HFFc6 (cell line): ENCODE measurements at places on chromosomes 4 and X. TPM values are rescaled to one million over a fixed set of nuclear protein-coding genes. Genes with fewer than 3 reads are reported as not detected.

DNA sequence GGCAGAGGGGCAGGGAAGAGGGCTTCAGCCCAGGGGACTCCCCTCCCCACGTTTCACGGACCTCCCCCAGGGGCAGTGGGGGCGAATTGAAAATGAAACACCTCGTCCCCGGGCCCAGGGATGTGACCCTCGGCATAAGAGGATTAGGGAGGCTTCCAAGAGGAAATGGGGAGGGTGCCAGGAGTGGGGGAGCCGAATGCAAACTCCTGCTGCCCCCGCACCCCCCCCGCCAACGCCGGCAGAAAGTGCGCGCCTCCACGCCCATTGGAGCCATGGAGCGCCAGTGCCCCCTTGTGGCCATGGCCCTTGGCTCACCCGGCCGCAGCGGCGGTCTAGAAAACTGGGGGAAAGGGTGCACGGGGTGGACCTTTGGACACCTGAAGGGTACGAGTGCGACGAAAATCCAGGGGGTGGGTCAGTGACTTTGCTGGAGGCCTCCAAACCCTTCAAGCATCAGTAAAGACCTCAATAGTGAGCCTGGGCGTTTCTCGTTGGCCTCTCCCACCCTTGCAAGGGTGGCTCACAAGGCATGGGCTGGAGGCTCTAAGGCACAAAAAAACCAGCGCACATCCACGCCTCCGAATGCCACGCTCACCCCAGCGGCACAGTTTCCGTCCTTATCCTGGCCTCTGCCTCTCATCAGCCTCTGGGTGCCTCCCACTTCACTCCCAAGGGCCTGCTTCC is 120.8 kb upstream of the PJA1 start:
- no peak for DNase-seq

- no peak for DNase-seq
Measured at GRCh38 chrX:32678487-32678886, 532.9 kb downstream of the DMD start.

DNA sequence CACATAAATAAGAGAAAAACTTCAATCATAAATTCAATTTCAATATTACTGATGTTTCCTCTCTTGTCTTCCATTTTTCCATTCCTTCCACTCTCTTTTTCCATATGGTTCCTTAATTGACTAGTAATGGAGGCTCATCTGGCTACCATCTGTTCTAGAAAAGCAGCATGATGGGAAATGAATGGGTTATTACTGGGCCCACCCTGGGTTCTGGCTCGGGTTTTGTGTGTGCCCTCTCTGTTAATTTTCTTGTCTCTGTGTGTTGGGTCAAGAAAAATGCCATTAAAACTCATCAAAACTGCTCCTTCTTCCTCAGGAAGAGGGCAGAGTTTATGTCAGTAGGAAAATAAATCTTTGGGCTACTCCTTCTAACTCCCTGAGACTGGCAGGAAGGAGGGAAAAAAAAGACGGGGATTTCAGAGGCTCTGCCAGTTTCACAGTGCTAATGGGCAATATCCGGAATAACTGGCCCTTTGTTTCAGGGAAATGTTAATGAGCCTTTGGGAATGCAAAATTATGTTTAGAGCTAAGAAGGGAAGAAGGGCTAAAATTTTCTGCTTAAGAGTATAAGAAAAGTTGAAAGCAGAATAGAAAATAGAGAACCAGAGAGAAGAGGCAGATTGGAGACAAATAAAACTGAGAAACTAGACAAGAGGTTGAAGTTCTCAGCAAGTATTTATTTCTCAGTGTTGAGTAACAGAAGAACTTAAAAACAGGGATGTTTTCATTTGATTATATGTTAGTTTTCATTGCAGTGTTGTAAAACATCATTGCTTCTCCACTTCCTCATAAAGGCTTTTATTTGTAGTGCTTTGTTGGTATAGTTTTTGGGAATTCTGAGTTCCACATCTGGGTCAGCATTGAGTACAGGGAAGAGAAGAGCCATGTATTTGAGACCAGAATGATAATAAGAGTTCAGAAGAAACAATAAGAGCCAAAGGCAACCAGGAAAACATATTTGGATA is 19.7 kb downstream of the GABRB1 start:
- no peak for DNase-seq

- DNase-seq: no peak
Measured at GRCh38 chr4:45349859-45350258, 623.5 kb upstream of the GNPDA2 start.

- no peak for DNase-seq
Measured at GRCh38 chr4:184955636-184956035, 62.7 kb upstream of the HELT start.

- DNase-seq: peak; percentile 86
Measured at GRCh38 chr4:10336471-10336870, 120.8 kb downstream of the ZNF518B start.

- no peak for DNase-seq
Measured at GRCh38 chr4:113409181-113409580, 352.4 kb downstream of the CAMK2D start.

- DNase-seq: no peak
Measured at GRCh38 chr4:41122309-41122708, 92.0 kb downstream of the APBB2 start.

GRCh38 chr4:16687011-16687410 is 211.4 kb downstream of the LDB2 start:
- no peak for DNase-seq

DNA sequence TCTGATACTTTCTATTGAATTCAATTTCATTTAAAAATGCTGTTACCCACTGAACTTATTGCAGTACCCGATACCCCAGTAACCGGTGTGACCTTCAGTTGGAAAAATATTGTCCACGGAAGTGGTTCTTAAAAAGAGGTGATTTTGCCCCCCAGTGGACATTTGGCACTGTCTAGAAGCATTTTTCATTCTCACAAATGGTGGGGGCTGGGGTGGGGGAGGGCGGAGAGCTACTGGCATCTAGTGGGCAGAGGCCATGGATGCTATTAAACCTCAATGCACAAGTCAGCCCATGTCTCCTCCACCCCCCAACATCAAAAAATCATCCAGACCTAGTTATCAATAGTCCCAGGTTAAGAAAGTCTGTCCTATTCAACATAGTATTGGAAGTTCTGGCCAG is 19.6 kb upstream of the CHM start:
- DNase-seq: no peak

GRCh38 chrX:132209527-132209926 is 9.7 kb downstream of the RAP2C start:
- DNase-seq: no peak

DNA sequence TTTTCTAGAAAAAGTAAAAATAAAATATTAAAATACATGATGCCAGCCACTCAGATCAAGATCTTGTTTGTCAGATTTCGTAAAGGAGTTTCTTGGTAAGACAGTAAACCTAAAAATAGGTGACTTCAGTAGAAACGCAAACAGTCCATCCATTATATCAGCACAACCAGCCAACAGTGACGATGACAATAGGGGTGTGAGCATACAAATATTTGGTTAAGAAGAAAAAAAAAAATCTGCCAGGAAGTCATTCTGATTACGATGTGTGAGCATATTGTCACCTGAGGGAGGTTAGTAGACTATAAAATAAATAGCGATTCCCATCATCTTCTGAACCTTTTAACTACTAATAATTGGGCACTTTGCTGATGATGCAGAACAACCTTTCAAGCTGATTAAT is 37.6 kb downstream of the SLC7A11 start:
- no peak for DNase-seq

GRCh38 chr4:6885953-6886557 is 23.6 kb upstream of the TBC1D14 start:
- peak; percentile 63 for DNase-seq

GRCh38 chr4:183157215-183157614 is 58.2 kb downstream of the WWC2 start:
- no peak for DNase-seq

DNA sequence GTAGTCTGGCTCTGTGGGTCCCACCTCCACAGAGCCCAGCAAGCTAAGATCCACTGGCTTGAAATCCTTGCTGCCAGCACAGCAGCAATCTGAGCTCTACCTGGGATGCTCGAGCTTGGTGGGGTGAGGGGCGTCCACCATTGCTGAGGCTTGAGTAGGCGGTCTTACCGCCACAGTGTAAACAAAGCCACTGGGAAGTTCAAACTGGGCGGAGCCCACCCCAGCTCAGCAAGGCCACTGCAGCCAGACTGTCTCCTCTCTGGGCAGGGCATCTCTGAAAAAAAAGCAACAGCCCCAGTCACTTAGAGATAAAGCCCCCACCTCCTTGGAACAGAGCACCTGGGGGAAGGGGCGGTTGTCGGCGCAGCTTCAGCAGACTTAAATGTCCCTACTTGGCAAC is 243.2 kb upstream of the POF1B start:
- DNase-seq: no peak

DNA sequence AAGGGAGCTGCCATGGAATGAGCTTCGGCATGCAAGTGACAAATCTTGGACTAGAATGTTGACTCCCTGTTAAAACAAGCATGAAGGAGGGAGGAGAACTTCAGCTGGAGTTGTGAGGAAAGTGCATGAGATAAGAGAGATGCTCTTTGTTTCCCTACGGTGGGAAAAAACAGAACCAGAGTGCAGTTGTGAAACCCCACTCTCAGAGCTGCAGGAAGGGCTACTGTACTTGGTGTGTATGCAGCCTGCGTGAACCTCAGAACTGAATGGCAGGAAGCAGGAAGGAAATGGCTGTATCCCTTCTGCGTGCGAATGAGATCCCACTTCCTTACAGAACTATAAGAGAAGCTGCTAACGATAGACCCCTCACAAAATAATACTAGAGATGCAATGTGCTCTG is 57.2 kb downstream of the EGF start:
- no peak for DNase-seq

DNA sequence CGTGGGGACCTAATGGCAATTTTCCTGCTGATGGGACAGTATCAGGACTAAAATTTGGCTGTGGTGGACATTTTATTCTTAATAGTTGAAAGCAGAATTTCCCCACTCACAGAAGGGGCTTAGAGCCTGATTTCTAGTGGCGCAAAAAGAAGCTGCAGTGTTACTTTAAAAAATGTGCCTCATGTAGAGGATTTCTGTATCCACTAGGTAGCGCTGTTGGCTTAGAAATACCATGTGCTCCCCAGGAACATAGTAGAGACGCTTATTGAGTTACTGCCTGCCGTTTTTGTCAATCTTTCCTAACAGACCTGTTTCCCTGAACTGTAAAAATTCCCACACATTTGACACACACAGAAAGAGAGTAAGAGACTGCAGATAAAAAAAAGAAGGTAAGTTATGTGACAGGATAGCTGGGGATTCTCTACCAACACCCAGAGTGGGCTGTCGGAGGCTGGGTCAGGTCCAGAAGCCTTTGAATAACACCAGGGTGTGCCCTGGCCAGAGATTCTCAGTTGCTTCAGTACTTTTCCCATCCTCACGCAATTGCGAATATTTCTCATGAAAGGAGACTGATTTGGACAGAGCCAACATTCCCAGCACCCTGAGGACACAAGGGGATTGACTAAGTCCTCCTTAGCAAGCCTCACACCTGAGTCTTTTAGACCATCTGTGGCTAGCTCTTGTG is 88.4 kb downstream of the ZXDA start:
- peak; percentile 47 for DNase-seq

PAGE2 gene
- not detected in 3 replicates for total RNA-seq

C4orf36 gene
- 1.5 to 2.0 TPM (median 1.6 TPM) in 3 replicates for total RNA-seq

ADGRG2 gene
- total RNA-seq: not detected in 2 replicates

CLDN2 gene
- total RNA-seq: not detected in 3 replicates

CDKL2 gene
- total RNA-seq: 0.16 to 0.35 TPM (median 0.32 TPM) in 3 replicates

PROM1 gene
- not detected in 3 replicates for total RNA-seq

TMEM255A gene
- total RNA-seq: 0.29 TPM in 1 of 3 replicates, not detected in the others

CXorf49B gene
- total RNA-seq: not detected in 3 replicates

MAGEA2 gene
- not detected in 2 replicates for total RNA-seq
